ENCODE measurements at places on chromosomes 6 and 20.

GRCh38 chr20:44400970-44401769, 45.7 kb downstream of the HNF4A start:
- peak; percentile 34 for DNase-seq

GRCh38 chr6:157121897-157122296, 201.4 kb downstream of the TMEM242 start:
- no peak for DNase-seq

GRCh38 chr6:31441365-31442267, 38.2 kb downstream of the MICA start:
- DNase-seq = peak; percentile 69

GRCh38 chr20:44803383-44803941, 6.9 kb downstream of the RIMS4 start:
- no peak for DNase-seq

- no peak for DNase-seq
Measured at GRCh38 chr20:47208534-47209174, 147.8 kb downstream of the ZMYND8 start.

- DNase-seq = peak; percentile 85
Measured at GRCh38 chr6:30678964-30679726, 6.3 kb upstream of the DHX16 start.

DNA sequence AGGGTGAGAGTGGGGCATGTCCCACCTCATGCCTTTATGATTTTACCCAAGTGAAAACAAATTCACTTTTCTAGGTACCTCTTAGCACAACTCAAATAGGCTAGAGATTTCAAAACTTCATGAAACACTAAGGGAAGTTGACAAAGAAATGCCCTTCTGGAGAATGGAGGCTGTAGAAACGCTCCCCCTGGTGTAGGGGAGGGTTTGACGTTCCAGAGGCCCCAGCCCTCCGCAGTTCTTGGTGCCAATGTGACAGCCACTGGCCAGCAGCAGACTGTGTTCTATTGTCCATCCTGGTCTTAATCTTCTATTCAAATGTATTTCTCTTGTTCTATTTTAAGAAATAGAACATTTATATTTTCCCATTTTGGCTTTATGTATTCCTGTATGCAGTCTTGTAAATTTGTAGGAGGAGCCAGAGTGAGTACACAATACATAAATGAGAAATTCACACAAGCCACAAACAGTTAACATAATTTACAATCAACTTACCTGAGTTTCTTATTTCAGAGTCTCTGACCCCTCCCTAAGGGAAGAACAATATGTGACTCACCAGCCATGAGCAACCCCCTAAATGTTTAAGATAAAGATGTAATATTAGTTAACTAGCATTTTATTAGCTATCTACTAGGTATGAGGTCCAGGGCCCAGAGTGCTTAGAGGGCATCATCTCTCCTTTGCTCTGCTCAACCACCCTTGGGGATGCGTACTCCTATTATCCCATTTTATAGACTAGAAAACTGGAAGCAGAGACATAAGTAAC, 8.8 kb upstream of the MUC21 start:
- no peak for DNase-seq

- no peak for DNase-seq
Measured at GRCh38 chr6:44064089-44064947, 62.9 kb downstream of the MRPL14 start.

DNA sequence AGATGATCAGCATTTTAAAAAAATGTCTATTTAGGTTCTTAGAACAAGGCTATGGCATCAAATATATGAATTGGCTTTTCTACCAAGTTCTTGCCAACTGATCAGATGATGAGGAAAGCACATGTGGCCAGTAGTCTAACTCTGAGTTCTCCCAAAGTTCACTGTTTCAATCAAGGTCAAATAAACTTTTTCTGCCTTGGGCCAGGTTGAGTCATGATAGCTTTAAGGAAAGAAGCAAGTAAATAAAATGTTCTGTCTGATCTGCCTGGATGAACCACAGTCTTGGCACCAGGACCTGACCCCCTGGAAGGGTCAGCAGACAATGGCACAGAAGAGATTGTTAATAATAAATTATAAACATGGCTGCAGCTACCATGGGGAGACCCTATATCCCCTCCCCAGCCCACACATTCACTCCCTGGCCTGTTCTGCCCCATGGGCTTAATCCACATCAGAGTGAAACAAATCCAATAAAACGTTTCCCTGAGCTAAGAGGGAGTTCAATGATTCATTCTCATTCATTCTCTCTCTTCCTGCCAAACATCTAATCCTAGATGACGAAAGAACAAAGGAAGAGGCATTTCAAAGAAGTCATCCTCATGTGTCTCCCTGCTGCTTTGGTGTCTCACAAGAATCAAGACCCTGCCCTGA, 661.6 kb downstream of the DHX35 start:
- no peak for DNase-seq

DNA sequence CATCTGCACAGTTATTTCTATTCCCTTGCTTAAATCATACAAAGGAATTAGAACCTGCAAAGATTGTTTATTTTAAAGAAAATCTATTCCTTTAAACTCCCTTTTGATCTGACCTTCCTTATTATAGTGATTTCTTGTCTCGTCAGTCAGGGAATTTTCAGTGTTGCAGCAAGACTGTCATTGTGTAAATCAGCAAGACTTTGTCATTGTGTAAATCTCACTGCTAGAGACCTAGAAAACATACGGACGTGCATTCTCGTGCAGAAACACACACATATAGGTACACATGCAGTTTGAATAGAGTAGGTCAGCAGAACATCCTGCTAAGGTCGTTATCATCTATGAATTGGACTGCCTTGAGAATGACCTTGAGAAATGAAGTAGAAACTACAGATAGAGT, 6.2 kb upstream of the SGK1 start:
- DNase-seq = no peak

DNA sequence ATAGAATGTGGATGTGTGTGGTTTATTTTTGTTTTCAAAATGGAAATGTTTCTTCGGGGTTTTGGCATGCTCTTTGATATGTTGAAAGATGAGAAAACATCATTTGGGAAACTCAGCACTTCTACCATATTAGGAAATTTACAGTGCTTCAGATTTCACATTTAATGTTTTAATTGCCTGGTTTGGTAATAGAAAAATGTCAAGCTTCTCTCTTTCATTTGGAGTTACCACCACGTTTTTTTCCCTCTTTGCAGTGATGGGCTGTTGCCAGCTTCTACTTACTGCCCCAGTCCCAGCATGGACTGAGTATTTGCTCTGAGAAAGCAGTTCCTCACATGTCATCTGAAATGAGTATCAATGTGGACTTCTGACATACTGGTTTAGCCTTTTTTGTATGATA, 267.7 kb downstream of the PRL start:
- DNase-seq = no peak

- DNase-seq = no peak
Measured at GRCh38 chr20:24111858-24112257, 123.3 kb upstream of the GGTLC1 start.

DNA sequence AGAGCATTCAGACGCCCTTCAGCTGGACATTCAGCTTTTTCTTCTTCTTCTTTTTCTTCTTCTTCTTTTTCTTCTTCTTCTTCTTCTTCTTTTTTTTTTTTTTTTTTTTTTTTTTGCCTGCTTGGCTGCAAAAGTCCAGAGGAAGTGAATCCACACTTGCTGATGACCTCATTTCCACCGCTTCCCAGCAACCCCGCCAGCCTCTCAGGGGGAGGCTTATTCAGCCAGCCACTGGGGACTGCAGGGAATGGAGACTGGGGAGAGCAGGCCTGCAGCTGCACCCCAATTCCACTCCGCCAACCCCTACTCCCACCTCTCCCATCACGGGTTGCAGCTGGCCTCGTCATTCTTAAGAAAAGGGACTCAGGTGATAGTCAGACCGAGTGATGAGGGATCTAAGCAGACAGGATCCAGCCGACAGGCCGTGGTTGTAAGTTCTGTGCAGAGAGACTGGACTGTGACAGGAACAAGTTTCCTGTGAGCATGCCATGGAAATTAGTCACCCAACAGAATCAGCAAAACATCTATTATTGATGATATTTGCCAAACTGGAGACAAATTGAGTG, 59.0 kb upstream of the QKI start:
- DNase-seq = no peak

DNA sequence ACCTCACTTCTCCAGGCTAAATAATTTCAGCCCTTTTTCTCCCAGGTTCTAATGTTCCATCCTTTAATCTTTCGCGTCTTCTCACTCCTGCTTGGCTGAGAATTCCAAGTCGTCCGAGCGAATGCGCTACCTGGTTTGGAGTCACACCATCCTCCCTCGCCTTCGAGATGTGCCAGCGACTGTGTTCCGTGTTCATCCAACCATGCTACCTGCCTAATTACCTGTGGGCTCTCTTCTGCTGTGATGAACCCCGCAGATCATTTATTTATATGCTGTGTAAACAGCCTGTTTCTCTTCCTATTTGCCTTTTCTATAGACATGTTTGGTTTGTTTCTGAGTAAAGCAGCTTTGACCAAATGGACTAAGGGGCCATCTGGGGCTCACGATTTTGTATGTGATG, 83.5 kb upstream of the TMEM181 start:
- DNase-seq = no peak

DNA sequence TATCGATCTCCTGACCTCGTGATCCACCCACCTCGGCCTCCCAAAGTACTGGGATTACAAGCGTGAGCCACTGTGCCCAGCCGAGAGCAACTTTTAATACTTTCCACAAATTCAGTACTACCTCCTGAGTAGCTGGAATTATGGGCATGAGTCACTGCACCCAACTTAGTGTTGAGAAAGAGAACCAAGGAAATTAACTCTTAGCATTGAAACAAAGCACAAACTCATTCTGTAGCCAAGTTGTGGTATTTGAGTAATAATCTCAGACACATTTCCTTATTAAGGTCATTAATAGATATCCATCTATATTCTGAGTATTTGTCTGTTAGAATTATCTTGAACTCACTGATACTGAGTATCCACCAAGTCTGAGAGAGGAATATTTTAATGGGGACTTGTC, 14.3 kb upstream of the ELOVL2 start:
- DNase-seq = no peak

- no peak for DNase-seq
Measured at GRCh38 chr6:50120300-50120699, 70.6 kb upstream of the DEFB112 start.

DNA sequence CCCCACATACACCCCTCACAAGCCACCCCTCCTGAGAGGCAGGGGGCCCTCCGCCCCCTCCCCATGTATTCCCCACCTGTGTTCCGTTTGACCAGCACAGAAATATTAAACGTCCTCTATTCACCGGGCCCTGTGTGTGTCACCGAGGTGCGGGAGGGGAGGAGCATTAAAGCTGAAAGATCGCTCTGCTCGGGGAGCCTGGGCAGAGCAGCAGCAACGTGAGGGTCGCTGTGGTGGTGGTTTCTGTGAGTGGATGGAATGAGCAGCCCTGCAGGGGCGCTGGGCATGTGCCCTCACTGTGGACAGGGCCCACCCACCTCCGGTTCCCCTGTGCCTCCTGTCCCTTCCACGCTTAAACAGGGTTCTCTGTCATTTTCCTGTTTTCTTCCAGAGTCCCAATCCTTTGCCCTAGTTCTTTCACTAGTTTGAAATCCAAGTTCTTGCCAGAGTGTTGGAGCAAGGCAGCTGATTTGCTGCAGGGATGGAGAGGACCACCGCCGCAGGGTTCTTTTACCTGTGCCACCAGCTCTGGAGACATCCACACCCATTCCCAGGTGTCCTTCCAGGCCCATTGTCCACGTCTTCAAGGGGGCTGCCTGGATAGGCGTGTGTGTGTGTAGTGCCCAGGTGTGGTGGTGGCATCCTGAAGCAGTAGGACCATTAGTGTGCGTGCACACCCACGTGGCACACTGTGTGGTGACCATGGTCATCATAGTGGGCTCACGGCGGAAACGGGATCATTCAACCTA, 37.6 kb upstream of the MDFI start:
- DNase-seq = no peak

DNA sequence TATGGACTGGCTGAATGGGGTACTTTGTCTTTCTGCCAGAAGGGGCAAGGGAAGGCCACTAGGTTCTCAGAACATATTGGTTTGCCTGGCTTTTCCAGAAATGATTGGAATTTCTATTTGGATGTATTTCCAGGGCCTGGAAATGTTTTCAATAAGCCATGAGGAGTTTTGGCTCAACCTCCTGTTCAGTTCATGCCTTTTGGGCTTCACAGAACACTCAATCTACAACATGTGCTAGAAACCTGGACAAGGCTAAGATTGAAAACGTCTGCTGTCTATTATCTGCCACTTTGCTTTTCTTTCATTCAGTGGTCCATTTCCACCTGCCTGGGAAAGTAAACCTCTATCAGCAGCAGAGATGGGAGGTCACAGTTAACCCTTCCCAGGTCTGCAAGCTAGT, 793.4 kb downstream of the TENT5A start:
- DNase-seq = no peak

GRCh38 chr6:112744827-112745226, 397.7 kb downstream of the RFPL4B start:
- DNase-seq = no peak

GRCh38 chr6:31729515-31729978, 448 bp upstream of the DDAH2 start:
- DNase-seq = peak; percentile 82

DNA sequence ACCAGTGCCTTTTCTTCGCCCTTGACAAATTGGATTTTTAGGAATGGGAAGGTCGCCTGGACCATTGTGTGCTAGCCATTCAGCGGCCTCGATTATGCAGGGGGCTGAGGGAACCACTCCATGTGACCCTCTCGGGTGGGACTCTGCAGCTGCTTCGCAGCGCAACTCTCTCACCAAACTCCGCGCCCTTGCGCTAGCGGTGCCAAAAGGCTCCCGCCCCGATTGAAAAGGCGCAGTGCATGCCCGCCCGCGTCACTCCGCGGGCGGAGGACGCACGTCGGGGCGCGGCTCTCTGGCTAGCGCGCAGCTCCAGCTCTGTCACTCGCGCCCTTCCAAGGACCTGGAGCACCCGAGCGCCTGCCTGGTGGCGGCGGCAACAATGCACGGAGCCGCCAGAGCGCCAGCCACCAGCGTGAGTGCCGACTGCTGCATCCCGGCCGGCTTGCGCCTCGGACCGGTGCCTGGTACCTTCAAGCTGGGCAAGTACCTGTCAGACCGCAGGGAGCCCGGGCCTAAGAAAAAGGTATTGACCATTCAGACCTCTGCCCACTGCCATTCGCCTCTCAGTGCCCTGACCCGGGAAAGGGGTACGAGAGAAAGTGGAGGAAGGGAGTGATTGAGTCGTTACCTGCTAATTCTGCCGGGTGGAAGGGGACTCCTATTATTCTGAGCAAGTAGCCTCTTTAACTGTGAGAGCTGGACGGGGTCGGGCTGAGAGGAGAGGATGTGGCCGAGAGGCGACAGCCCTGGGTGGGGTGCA, at the start of gene PRDM13:
TSS of gene PRDM13 (plus strand) at position 178 of the 760 bp plus-strand sequence. CDS start at position 380, 202 bp downstream.
- no peak for DNase-seq
